ENCODE measurements at places on chromosomes 6 and 20.

DNA sequence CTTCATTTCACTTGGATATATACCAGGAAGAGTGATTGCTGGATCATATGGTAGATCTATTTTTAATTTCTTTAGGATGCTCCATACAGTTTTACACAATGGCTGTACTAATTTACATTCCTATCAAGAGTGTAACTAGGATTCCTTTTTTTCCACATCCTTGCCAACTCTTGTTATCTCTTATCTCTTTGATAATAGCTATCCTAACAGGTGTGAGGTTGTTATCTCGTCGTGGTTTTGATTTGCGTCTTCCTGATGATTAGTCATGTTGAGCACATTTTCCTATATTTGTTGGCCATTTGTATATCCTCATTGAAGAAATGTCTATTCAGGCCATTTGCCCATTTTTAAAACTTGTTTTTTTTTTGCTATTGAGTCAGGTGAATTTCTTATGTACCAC, 552.4 kb downstream of the RFPL4B start:
- DNase-seq, result no peak

DNA sequence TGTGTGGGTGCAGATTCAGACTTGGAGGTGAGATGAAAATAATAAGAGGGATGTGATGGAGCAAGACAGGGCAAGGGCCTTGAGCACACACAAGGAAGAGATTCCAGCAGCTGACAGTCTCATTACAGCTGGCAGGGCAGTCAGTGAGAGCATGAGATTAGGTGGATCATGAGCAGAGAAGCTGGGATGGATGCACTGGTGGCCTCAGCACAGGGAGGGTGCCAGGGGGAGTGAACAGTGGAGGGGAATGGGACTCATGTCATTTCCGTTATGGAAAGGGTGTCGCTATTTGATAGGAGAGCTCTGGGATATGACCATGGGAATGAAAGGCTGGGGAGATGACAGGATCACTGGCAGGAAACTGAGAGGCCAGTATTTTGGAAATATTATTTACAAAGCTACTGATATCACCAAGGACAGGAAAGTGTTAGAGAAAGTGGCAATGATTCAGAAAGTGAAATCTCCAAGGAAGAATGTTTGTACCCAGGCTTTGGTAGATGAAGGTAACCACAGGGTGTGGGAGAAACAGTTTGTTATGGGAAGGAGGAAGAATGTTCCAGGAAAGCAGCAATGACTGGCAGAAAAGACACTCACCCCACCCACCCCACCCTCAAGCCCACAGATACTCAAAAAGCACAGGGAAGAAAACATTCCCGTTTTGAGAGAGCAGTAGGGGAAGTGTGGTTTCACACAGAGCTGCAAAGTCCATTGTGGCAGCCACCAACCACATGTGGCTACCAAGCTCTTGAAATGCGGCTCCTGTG, 214.7 kb upstream of the PROKR2 start:
- DNase-seq, result no peak

DNA sequence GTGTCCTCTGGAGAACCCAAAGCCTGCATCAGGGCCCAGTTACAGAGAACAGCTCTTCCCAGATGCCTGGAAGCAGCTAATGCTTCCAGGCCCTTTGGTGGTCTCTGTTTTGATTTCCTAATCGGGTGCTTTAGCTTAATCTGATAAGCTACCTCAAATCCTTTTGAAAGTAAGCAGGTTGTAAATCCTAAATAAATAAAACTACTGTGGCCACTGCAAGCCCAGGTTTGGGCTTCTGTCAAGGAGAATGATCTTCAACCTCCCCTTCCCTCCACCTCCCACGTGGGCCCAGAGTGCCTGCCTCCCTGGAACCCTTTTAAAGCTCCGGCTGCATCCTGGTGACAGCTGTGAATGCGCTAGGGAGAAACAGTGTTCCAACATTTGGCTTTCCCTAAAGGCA, 25.2 kb upstream of the FYN start:
- DNase-seq, result no peak

DNA sequence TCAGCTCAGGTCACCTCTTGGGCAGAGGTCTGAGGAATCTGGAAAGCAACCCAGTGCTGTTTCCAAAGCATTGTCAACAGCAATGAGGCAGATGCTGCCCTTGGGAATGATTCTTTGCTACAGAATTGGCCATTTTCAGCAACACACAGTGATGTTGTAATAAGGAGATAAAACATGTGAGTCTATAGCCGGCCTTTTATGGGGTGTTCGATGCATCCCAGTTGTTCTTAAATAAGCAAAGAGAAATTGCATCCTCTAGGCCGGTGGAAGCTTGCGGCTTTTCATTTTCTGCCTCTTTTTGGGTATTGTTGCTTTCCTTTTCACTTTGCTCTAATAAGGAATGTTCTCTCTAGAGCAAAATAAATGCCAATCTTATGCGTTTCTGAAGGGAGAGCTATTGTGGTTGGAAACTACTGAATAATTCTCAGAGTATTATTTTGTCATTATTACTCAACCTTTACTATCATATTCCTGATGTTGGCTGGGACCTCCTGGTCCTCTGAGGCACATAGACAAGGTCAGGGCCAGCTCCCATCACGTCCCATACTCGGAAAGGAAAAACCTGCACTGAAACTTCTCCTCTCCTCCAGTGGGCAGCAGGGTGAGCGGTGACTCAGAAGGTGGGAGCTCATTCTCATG, 214.2 kb downstream of the CDH26 start:
- DNase-seq, result no peak

DNA sequence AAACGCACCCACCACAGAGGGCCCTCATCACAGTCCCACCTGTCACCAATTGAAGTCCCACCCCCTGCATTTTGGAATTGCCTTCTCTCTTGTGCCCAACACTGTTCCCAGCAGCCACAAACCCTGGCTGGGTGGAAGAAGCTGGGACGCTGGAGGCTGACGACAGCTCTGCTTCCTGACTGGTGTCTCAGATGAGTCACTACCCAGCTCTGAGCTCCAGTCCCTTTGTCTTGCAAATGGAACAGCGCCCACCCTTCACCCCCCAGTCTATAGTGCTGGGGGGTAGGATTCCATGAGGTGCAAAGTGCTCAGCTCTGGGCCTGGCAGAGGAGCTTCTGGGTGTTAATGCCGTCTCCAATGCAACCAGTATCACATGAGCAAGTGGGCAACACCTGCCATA, 85.3 kb downstream of the DLGAP4 start:
- DNase-seq, result no peak

GRCh38 chr6:123030282-123030681, 34.2 kb downstream of the CLVS2 start:
- DNase-seq, result no peak

DNA sequence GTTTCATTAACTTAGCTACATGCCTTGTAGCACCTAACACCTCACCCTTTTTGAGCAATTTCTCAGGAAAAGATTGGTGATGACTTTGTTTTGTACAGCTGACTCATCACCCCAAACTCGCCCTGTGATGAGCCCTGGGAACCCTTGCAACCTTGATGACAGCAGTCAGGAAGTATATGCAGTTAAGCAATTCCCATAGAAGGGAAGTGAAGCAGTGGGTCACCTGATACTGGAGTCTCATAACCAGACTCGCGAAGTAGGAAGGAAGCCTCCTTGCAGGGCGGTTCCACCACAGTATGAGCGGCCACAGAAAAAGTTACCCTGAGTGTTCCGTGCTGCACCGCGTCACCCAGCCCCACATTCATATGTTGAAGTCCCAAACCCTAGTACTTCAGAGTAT, 82.0 kb upstream of the EDN1 start:
- DNase-seq, result no peak

All from stimulated activated CD4-positive, alpha-beta T cell treated with anti-CD3 and anti-CD28 coated beads, Interleukin-15, amount 100 ng/mL, for 1 hour (primary cell).